ENCODE measurements at places on chromosomes 11 and 22.

DNA sequence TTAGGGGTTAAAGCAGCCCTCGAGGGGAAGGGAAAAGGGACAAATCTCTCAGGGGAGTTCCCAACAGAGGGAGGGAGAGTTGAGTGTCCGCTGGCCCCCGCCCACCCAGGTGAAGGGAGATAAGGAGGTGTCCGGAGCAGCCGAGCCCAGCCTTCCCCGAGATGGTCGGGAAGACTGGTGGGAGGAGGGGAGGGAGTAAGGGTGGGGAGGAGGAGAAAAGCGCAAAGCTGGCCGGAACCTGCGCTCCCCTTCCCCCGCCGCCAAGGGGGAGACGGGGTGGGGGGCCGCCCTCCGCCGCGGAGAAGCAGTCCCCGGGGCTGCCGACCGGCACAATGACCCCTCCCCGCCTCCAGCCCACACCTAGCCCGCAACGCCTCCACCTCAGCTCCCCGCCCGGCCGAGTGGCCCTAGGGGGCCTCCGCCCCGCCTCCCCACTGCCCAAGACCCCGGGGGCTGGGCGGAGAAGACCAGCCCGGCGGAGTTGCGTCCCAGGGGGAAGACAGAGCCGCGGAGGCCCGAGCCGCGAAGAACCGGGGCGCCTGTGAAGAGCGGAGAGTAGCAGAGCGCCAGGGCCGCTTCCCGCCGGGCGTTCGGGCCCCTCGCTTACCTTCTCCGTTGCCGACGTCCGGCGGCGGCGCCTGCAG lies 479 bp downstream of the RSF1 start:
- DNase-seq = peak; percentile 14

DNA sequence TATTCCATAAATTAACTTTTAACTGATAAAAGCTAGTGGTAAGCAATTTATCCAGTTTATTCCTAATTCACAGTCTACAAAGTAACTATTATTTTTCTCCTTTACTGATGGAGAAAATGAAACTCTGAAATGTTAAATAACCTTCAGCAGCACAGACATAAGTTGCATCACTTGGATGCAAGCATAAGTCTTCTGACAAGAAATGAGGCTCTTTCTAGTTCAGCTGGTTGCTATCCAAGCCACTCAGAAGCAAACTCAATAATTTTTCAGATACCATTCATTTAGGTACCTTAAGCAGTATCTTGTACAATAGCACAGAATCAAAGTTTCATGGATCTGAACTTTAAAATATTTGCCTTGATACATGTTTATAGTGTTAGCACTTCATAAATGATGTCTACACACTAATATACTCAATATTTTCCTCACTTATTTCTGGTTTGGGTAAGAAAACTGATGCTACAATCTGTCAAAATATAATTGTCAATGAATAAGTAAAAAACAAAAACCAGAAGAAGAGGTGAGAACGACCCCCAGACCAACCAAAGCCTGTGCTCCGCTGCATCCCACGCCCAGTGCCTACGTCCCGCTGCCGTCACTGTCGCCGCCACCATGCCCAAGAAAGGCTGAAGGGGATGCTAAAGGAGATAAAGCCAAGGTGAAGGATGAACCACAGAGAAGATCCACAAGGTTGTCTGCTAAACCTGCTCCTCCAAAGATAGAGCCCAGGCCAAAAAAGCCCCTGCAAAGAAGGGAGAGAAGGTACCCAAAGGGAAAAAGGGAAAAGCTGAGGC lies 18.1 kb downstream of the FAM168A start:
- no peak for DNase-seq

DNA sequence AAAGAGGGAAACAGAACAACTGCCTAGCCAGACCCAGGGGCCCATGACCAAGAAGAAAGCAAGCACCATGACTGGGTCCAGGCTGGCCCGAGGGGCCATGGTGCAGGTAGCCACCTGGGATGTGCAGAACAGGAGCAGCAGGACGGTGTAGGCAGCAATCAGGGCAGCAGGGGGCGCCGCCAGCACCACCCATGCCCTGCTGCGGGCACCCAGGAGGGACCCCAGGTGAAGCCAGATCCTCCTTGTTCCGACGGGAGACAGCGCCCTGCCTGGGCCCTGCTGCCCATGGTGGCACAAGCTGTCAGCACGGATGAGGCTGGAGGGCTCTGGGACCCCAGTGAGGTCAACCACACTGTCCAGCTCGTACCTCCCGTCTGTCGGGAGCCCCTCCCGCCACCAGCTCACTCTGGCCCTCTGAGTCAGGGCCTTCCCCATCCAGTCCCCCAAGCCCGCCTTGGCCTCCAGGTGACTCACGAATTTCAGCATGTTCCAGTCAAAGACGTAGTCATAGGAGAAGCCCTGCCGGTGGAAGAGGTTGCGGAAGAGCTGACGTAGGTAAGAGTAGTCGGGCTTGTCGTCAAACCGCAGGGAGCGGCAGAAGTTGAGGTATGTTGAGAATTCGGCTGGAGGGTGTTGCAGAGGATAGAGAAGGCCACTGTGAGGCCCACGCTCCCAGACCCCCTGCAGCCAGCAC lies 18.8 kb downstream of the CSNK1E start:
- peak; percentile 25 for DNase-seq

DNA sequence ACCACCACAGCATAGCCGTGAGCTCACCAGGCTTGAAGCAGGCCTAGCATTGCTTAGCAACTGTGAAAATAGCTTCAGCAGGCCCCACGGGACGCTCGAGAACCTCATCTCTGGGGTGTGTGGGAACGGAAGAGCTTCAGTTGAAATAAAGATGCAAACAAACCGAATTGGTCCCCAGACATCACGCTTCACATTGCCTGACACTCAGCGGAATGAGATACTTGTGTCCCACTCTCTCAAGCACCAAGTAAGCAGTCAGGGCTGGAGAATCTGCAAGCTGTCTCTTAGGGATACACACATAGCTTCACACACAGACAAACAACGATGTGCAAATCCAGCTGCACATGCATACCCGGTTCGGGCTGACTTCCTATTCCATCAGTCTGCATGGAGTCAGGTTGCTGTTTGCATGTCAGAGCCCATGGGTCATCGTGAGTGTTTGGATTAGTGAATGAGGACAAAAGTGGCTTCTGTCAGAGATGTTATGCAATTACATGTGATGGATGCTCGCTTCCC lies 205.7 kb downstream of the SNX19 start:
- DNase-seq = no peak

- no peak for DNase-seq
Observed at GRCh38 chr22:29190051-29190450, 15.6 kb upstream of the EMID1 start.

DNA sequence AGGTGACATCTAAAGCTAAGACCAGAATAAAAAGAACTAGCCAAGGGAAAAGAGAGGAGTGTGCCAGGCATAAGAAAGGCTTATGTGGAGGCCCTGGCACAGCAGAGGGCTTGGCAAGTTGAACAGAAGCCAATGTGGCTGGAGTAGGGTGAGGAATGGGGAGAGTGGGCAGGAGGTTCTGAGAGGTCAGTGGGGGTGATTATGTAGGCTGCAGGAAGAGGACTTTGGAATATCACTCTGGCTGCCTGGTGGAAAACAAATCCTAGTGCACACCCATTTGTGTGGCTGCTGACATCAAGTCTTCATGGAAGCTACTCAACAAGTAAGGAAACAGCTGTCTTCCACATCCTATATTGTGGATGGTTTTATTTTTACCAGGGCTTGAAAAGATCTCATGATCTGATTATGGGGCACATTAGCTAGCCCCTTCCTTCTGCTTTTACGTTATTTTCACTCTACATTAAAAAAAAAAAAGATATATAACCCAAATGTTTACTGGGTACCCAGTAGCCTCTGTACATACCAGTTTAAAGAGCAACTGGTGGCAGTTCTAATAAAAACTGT lies 3.4 kb downstream of the MRPL16 start:
- DNase-seq = no peak

GRCh38 chr22:23183061-23183698 lies 2.9 kb downstream of the BCR start:
- DNase-seq = no peak

All from activated T-cell treated with anti-CD3 and anti-CD28 coated beads for 1 hour (primary cell).